ENCODE measurements at places on chromosomes 2 and 18. TPM values are rescaled to one million over a fixed set of nuclear protein-coding genes. Genes with fewer than 3 reads are reported as not detected.

DNA sequence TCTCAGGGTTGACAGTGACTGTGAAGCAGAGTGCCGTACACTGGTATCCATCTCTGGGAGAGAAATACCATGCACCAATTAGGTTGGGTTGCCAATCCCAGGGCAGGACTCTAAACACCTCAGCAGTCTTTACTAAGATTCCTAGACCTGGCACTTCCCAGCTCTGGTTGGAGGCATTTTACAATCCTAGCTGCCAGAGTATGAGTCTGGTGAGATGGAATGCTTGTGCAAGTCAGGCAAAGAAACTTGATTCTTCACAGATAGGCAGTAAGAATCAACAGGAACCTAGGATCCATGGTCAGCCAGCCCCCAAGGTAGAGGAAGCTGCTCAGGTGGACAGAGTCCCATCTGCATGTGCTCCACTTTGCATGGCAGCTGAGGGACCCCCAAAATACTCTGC, 6.0 kb upstream of the UGT1A5 start:
- DNase-seq: peak; percentile 78

DNA sequence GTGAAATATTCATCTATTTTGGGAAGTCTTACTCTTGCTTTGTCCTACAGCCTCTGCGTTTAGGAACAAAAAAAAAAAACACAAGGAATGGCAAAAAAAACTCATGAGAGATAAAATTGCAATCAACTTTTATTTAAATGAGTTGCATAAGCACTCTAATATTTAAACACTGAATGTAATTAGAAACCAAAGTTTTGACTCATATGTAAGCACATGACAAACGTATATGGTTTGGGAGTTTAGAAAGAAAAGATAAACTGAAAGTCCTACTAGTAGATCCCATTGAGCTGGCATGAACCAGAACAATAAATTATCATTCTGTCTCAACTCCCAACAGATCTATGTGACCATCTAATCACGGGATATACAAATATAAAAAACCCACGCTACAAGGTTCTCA, 44.8 kb downstream of the REV1 start:
- DNase-seq: peak; percentile 6

DNA sequence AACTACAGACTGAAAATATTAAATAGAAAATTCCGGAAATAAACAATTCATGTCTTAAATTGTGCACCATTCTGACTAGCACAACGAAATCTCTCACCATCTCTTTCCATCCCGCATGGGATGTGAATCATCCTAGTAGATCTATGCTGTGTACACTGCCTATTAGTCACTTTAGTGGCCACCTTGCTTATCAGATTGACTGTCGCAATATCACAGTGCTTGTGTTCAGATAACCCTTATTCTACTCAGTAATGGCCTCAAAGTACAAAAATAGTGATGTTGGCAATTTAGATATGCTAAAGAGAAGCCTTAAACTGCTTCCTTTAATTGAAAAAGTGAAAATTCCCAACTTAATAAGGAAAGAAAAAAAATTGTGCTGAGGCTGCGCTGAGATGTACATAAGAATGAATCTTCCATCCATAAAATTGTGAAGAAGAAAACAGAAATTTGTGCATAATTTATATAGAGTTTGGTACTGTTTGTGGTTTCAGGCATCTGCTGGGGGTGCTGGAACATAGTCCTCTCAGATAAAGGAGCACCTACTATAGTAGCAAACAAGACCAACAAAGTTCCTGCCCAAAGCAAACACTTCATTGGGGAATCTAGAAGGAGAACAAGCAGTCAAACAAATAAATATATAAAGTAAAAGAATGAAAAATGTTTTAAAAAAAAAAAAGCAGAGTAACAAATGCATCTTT, 12.0 kb downstream of the PSMD1 start:
- peak; percentile 67 for DNase-seq

DNA sequence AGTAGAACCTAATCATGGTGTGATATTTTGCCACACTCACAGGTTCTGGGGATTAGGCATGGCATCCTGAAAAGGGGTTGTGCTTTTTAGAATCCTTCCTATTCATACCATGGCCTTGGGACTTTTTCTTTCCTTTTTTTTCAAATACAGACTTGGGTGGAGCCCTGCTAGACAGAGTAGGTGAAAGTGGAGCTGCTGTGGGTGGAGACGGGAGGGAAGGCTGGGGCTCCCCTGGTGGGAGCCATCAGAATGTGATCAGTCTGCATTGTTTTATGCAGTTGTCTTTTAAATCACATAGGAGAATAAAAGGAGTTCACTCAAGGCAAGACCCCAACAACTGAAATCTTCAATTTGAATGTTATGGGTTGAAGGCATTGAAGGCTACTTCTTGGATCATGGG, 130.2 kb downstream of the VAPA start:
- DNase-seq: no peak

DNA sequence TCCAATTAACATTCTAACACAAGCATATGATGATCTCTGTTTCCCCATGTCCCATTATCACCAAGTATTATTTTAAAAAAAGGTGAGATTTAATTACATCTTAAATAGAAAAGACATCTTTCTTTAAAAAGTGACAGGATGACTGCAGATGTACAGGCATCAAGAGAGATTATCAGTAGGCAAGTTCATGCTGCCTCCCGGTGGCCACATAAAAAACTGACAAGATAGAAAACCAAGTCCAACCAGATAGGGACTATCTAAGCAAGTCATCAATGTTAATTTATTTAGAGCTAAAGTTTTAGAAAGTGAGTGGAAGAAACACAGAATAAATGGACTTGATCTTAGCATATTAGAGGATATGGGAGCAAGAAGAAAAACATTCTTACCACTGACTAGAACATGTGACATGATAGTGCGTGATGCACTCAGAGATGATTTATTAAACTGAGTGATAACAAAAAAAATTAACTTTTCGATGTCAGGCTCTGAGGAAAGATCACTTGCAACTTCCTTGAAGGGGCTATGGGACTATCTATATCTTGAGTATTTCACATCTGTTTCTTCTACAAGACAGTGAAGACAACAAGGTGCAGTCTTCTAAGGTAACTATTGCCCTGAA, 5.4 kb upstream of the TDRD15 start:
- peak; percentile 0 for DNase-seq

DNA sequence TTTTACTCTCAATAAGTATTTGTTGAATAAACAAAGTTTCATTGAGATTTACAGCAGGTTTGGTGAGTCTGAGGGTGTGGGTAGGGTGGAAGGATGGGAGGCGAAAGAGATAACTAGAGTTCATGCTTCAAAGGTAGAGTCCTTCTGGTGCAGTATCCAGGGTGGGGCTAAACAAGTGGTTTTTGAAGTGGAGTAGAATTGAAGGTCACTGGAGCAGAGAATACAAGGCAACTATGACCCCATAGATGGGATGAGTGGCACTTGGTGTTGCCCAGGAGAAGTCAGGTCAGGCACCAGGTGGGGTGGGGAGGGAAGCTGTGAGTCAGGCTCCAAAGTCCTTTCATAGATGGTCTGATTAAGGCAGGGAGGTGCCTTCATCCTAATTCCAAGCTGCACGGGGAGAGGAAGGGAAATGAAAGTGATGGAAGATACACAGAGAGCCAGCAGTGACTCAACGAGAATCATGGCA, 6.6 kb upstream of the CAB39 start:
- DNase-seq: no peak

GRCh38 chr2:84231478-84231877, 227.6 kb downstream of the SUCLG1 start:
- no peak for DNase-seq

GRCh38 chr2:159035790-159036411, 67.5 kb downstream of the TANC1 start:
- peak; percentile 88 for DNase-seq

Gene RSAD2
- 0.14 TPM for polyA plus RNA-seq

Gene RNU2-63P
- not detected for polyA plus RNA-seq

All from fibroblast of lung (primary cell).